SK-N-DZ (cell line): ENCODE measurements at places on chromosomes 2 and 18.

GRCh38 chr2:166897666-166898065 lies 9.4 kb downstream of the XIRP2 start:
- no peak for DNase-seq

DNA sequence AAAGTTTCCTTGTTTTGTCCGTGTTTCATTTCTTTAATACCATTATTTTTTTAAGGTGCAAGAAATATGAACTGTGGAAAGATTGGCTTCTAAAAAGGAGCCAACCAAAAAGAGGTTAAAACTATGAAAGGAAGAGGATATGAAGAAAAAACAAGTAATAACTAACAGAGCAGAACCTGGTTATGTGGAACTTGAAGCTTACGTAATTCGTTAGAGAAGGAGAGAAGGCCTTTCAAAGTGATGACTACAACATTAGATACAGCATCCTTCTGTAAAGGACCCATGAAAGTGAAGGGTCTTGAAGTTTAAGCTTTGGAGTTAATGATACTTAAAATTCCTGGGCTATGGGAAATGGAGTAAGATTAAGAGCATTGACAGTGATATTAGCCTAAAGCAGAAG lies 84.5 kb downstream of the ANKRD12 start:
- no peak for DNase-seq

DNA sequence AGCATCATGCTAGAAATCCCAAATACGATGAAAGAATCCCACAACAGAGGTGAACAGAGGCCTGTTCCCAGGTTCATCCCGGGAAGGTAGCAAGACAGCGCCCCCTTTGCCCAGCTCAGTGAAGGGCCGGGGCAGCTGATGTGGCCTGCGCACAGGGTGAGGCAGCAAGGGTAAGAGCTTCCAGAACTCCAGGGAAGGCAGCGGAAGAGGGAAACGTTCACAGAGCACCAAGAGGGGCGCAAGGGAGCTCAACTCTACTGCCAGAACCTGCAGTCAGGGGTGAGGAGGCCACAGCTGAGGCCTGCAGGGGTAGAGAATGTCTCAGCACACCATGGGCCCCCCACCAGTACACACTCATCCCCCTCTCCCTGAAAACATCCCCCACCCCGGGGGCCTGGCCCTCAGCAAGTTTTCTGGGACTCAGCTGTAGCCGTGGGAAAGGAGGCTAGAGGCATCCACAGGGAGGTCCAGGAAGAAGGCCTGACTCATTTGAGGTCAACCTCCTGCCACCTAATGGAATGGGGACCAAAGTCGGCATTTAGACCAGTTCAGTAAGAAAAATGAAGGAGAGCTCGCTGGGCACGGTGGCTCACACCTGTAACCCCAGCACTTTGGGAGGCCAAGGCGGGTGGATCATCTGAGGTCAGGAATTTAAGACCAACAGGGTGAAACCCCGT lies 95.6 kb upstream of the ASAP2 start:
- DNase-seq = peak; percentile 81

GRCh38 chr2:119491776-119492525 lies 32.3 kb downstream of the SCTR start:
- no peak for DNase-seq

DNA sequence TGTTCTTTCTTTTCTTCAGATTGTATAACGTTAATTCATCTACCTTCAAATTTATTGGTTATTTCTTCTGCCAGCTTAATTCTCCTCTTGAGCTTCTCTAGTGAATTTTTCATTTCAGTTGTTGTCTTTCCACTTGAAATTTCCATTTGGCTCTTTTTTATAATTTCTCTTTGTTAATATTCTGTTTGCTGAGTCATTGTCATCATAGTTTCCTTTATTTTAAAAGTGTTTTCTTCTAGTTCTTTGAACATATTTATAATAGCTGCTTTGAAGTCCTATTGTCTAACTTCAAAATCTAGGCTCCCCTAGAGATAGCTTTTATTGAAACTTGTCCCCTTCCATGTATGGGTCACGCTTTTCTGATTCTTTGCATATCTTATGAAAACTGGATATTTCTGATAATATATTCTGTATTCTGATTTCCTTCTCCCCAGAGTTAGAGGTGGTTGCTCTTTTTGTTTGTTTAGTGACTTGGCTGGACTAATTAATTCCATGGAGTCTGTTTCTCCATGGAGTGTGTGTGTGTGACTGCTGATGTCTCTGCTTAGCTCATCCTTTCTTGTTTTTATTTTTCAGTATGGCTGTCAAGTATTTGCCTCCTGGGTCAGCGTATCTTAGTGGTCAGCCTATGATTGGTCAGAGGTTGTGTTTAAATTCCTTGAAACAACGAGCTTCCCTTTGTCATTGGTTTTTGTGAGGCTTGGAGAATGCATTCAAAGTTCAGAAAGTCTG lies 47.6 kb downstream of the DIS3L2 start:
- DNase-seq = no peak

- DNase-seq = no peak
Measured at GRCh38 chr2:197349699-197350098, 39.1 kb upstream of the ANKRD44 start.

GRCh38 chr2:30185178-30185577 lies 38.4 kb downstream of the YPEL5 start:
- no peak for DNase-seq

DNA sequence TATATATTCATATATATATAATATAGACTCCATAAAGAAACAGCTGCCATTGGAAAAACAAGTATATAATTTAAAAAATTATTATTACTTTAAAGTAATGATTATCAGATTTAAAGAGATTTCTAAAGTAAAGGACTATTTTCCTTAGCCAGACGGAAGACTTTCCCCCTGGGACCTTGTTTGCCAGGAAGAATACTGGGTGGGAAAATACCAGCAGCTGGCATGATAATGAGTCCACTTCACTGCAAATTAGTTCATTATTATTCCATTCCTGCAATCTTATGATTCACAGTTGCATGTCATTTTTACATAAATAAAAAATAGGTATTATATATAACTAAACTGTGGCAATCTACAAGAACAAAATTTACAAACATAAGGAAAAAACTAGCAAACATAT lies 339.8 kb upstream of the CDH7 start:
- no peak for DNase-seq

DNA sequence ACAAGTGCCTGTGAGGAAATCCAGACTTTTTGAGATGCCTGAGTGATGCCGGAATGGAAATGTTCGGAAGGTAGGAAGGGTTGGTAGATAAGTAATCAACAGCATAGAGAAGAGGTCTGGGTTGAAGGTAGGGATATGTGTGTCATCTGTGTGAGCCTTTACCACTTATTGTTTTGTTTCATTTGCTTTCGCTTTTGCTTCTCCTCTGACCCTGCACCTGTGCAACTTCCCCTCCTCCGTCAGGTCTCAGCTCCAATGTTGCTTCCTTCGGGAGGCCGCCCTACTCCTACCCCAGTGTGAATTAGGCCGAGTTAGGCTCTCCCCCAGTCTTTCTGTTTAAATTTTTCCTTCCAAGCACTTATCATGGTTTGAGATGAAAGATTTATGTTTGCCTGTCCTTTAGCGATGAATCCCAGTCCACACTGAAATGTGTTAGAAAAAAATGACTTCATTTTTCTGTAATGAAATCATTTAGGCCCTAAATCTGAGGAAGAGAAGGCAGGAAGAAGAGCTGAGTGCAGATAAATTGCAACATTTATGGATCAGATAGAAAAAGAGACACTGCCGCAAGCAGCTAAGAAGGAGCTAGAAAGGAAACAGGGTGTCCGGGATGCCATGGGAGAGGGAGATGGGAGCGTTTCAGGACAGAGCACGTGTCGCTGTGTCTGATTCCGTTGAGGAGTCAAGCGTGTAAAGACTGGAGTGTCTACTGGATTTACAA lies 139.6 kb upstream of the PELI1 start:
- peak; percentile 11 for DNase-seq

GRCh38 chr2:20501974-20502373 lies 55.1 kb downstream of the RHOB start:
- DNase-seq = no peak

DNA sequence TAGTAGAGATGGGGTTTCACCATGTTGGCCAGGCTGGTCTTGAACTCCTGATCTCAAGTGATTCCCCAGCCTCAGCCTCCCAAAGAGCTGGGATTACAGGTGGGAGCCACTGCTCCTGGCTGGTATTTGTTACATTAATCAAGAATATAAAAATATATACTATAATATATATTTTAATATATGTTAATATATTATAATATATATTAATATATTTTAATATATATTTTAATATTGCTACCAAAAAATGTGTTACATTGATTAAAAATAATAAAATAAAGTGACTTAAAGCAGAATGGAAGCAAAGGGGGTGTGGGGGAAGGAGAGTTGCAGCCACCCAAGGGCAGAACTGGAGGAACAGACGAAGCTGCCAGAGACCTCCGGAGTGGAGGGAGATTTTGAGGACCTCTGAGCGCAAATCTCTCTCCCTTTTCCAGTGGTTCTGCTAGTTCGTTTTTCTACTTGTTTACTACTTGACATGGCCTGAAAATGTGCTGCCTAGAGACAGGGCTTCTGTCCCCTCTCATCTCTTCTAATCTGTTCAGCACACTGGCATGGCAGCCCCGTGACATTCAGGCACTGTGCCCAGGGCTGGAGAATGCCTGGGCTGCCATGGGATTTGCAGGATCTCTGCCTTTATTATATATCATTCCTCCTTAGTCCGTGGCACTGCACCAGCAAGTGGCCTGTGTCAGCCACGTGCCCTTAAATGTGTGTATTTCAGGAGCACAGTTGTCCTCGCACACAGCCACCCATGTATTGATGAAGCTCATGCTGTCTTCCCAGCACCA lies 47.9 kb upstream of the RAB12 start:
- no peak for DNase-seq

GRCh38 chr2:235021752-235022151 lies 69.9 kb downstream of the SH3BP4 start:
- no peak for DNase-seq

DNA sequence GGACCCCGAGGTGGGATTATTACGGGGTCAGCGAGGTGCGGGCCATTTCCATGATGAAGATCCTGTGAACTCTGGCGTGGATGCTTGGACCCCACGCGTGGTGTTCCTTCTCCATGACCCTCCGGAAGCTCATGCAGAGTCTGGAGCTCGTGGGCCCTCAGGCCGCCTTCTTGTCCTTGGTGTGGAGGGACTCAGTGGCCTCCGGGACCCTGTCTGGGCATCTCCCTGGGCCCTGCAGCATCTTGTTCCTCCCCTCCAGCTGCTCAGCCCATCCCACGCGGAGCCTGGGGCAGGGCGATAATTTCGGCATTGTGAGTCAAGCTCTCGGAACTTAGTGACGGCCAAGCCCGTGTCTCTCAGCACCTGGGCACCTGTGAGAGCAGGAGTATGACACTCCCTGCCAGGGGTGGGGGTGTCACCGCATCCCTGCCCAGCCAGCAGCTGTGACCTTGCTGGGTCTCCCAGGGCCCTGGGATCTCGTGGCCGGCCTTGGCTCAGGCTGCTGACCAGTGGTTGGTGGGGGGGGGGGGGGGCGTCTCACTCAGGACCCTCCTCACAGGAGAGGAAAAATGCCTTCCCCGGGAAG lies 24.6 kb downstream of the RTP5 start:
- no peak for DNase-seq

DNA sequence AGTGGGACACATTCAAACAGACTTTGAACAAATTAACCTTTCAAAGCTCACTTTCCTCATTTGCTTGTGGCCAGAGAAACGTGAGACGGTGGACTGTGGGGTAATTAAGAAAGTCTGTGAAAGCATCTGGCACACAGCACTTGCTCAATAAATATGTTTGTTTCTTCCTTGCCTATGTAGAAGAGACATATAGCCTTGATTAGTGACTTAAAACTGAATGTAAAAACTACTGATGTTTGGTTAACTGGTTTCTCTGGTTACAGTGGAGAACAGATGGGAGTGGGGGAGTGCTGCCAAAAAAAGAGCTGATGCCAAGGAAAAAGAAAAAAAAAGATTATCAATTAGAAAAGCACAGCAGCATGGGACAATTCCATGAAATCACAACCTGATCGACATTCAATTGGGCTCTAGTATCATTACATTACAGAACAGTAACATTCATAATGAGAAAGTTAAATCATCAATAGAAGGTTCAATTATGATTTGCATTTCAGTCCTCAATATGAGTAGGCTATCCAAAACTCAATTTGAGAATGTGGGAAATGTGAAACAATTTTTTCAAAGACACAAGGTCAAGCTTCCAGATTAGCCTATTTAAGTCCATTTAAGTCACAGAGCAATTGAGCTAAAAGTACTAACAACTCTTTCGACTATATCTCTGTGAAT lies 14.7 kb downstream of the CUL3 start:
- no peak for DNase-seq

GRCh38 chr2:161625314-161625919 lies 1.2 kb downstream of the SLC4A10 start:
- no peak for DNase-seq

GRCh38 chr2:79789811-79790210 lies 277.0 kb downstream of the CTNNA2 start:
- no peak for DNase-seq

DNA sequence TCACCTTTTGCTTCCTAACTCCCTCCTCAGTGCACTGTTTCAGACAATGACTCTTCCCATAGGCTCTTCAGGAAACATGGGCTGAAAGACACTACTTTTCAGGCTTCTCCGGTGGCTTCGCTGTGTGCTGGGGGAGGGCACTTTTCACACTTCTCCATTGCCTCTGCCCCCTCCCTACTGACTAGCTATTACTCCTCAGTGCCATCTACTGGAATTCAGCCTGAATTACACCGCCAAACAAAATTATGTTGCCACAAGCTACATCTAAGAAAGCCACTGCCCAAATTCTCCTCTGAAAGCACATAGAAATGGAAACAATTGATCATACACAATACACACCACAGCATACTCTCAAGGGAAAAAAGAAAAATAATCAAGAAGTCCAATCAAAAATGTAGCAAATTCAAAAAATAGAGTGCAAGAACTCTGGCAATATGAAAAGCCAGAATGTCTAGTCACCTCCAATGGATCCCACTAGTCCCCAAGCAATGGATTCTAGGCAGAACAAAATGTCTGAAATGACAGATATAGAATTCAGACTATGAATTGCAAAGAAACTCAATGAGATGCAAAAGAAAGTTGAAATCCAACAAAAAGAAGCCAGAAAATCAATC lies 1139.4 kb upstream of the GYPC start:
- peak; percentile 6 for DNase-seq

DNA sequence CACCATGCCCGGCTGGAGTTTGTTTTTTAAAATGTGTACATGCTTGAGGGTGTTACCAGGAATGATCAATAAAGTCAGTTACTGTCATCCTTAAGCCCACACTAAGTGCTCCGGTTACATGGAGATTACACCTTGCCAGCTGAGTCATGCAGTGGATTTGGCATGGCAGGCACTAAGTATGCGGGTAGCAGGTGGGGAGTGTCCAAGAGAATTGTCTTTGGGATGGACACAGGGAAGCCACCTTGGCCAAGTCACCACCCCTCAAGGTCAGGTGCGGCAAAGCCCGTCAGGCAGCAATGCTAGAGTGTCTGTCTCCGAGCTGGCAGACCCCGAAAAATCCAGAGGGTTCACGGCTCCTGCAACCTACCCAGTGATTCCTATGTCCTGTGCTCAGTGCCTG lies 54.8 kb downstream of the GBX2 start:
- no peak for DNase-seq
